ENCODE measurements at places on chromosomes 6 and 20. TPM values are rescaled to one million over a fixed set of nuclear protein-coding genes. Genes with fewer than 3 reads are reported as not detected.

DNA sequence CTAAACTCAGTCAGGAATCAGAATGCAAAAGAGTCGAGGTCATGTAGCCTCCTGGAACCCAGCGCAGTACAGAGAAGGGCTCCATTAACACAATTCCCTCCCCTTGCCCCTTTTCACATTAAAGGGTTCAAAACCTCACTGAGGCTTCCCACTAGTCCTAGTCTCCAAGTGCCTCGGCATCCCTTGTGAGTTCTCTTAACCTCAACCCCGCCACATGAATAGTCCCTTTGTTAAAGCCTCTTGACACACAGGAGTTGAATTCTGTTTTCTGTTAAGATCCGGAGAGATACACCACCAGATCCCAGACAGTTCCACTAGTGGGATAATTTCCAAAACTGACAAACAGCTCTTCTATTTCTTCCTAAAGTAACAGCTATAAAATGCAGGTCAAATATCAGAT is 17.8 kb downstream of the PTPRT start:
- DNase-seq = no peak

Gene ARMH2
- 0.41 TPM for total RNA-seq

Gene FAM184A
- 6.0 TPM for total RNA-seq

Gene ZKSCAN8
- total RNA-seq = 21.4 TPM

Gene MTRF1L
- 15.5 TPM for total RNA-seq

Measured in activated CD8-positive, alpha-beta memory T cell treated with anti-CD3 and anti-CD28 coated beads, Interleukin-2, amount 10 ng/mL, durations not matched to agents 7 days and 5 days (primary cell).